Peyer's patch (tissue), 4 donors: ENCODE measurements at places on chromosomes 1 and 21. TPM values are rescaled to one million over a fixed set of nuclear protein-coding genes. Genes with fewer than 3 reads are reported as not detected.

EDARADD gene
- total RNA-seq = not detected

FNDC5 gene
- not detected for total RNA-seq

DNA sequence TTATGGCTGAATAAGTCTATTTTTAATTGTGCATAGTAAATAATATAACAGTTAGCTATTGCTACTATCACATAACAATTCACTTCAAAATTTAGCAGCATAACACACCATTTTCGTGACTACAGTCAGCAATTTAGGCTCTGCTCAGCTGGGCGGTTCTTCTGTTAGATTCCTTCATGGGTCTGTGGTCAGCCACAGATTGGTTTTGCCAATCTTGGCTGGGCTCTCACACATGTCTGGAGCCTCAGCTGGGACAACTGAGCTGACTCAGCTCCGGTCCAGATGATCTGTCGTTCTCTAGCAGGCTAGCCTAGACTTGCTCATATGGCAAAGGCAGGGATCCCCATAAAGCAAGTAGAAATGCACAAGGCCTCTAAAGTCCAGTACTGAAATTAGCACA lies 15.1 kb upstream of the CDC42BPA start:
- no peaks in the 10 kb centered on the region for H3K36me3 ChIP-seq
- no peak overlapping the region for H3K27ac ChIP-seq
- H3K4me1 ChIP-seq = no peaks in the 10 kb centered on the region
- no peak for DNase-seq

DNA sequence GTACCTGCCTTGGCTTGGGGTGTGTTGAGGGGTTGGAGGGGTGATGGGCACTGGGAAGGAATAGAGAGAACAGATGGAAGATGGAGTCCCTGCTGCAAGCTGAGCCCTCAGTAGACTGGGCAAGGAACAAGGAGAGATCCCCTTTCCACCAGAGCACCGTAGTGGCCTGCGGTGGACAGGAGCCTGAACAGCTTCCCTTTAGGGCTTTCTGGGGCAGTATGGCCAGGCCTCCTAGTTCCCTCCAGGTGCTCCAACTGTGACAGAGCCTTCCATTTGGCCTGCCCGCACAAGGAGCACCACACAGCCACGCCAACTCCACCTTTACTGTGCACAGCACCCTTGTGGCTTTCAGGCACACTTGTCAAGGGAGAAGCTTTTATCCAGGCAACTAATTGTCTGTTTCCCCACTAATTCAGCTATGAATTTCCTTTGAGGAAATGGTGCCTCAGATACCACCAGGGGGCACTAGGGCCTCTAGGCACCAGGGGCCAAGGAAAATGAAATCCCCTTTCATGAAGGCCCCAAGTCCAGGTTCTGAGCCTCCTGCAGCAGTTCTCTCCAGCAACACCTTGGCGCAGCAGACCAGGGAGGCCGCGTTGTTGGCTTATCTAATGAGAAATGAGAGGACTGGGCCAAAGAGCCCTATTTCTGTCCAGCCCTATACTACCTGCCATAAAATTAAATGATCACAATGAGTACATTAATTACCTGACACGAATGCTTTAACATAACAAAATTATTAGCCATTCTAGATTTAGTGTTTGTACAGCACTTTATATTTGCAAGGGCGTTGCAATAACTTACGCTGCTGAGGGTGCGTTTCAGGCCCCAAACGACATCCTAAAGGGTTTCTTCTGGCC lies 23.1 kb upstream of the ERI3 start:
- no peak overlapping the region for H3K4me3 ChIP-seq
- H3K36me3 ChIP-seq = no peaks in the 10 kb centered on the region
- H3K27ac ChIP-seq = no peak overlapping the region
- no peaks in the 10 kb centered on the region for H3K27me3 ChIP-seq
- DNase-seq = no peak

DNA sequence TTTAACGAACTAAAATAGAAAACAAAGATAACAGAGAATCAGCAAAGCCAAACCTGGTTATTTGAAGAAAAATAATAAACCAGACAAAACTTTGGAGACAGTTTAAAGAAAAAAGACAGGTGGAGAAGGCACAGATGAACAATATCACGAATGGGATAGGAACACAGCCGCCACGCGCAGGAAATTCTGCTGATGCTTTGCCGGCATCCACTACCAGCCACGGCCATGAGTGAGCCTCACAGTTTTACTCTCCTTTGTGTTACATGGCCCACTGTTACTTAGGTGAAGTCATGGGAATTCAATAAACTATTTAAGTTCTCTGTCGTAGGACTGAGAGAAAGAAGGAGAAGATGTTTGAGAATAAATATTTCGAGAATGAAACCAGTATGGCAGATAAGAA lies 503.4 kb downstream of the TTLL7 start:
- H3K27ac ChIP-seq = no peak overlapping the region
- no peak overlapping the region for H3K4me3 ChIP-seq
- H3K36me3 ChIP-seq = no peaks in the 10 kb centered on the region
- no peaks in the 10 kb centered on the region for H3K4me1 ChIP-seq
- H3K27me3 ChIP-seq = no peaks in the 10 kb centered on the region

- no peak for DNase-seq
- H3K27ac ChIP-seq = no peak overlapping the region
- no peak overlapping the region for H3K4me3 ChIP-seq
- no peaks in the 10 kb centered on the region for H3K27me3 ChIP-seq
- peaks cover 10% of the 10 kb centered on the region for H3K36me3 ChIP-seq
Measured at GRCh38 chr1:180947901-180948640, 35.4 kb downstream of the KIAA1614 start.

KRTAP10-2 gene
- total RNA-seq = not detected

DNA sequence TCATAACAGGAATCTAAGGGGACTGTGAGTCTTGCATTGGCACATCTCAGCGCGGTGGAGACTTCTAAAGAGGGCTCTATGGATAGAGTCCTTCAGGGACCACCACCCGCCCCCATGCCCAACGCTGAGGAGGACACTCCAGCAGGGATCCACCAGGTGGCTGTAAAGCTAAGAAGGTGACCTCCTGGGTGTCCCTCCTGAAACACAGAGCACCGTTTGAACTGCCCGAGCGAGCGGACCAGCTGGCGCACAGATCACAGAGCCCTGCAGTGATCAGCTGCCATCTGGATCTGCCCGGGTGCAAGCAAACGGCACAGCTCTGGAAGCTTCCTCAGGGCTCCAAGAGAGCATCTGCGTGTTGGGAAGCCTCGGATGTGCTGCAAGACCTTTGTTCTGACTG lies 51.3 kb upstream of the LYST start:
- DNase-seq = no peak
- peak overlapping the region; percentile 70 for H3K27ac ChIP-seq
- H3K36me3 ChIP-seq = no peaks in the 10 kb centered on the region
- H3K27me3 ChIP-seq = no peaks in the 10 kb centered on the region

ALX3 gene
- not detected for total RNA-seq

- H3K27ac ChIP-seq = no peak overlapping the region
- no peak overlapping the region for H3K4me3 ChIP-seq
- no peaks in the 10 kb centered on the region for H3K27me3 ChIP-seq
- DNase-seq = no peak
Measured at GRCh38 chr1:245010018-245010614, 144.7 kb upstream of the KIF26B start.

DNA sequence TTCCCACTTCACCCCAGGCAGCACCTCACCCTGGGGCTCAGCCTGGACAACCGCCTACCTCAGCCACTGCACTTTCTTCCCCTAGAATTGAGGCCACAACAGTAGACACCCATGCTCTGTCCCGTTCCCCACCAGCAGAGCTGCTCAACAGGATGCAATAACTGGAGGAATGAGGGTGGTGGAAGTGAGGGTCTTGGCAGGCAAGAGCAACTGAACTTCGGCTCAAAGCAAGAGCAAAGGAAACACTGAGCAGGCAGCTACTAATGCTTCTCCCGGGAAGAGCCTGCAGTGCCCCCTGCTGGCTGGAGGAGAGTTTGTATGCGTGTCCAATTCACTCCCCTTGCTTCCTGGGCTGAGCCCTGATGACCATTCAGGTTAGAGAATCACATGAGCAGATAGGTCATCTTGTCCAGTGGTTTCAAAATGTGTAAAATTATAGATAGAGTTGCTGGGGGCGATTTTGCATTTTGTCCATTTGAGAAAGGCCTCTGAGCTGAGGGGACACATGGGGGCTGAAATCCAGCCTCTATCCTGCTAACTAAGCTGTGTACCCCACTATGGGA lies 13.9 kb downstream of the NT5C1A start:
- no peaks in the 10 kb centered on the region for H3K36me3 ChIP-seq
- no peak overlapping the region for H3K4me3 ChIP-seq
- no peak overlapping the region for H3K27ac ChIP-seq
- no peaks in the 10 kb centered on the region for H3K4me1 ChIP-seq
- H3K27me3 ChIP-seq = no peaks in the 10 kb centered on the region
- DNase-seq = peak; percentile 81

DNA sequence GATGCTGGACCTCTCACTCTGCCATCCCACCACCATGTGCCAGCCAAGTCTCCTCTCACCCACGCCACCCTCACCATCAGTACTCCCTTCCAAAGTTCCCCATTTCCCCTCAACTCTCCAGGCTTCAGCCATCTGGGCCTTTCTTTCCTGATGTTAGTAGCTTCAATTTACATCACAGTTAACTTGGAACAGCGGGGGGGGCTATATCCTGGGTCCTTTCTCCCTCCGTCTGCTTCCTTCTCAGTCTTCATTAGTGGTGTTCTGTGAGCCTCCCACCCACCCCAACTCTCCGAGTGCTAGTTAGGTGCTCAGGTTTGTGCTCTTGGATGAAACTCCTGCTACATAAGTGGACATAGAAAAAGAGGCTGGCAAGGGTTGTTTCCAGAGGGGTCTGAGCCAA lies 31.9 kb downstream of the KCNC4 start:
- no peak overlapping the region for H3K27ac ChIP-seq
- no peaks in the 10 kb centered on the region for H3K27me3 ChIP-seq
- no peak for DNase-seq

DNA sequence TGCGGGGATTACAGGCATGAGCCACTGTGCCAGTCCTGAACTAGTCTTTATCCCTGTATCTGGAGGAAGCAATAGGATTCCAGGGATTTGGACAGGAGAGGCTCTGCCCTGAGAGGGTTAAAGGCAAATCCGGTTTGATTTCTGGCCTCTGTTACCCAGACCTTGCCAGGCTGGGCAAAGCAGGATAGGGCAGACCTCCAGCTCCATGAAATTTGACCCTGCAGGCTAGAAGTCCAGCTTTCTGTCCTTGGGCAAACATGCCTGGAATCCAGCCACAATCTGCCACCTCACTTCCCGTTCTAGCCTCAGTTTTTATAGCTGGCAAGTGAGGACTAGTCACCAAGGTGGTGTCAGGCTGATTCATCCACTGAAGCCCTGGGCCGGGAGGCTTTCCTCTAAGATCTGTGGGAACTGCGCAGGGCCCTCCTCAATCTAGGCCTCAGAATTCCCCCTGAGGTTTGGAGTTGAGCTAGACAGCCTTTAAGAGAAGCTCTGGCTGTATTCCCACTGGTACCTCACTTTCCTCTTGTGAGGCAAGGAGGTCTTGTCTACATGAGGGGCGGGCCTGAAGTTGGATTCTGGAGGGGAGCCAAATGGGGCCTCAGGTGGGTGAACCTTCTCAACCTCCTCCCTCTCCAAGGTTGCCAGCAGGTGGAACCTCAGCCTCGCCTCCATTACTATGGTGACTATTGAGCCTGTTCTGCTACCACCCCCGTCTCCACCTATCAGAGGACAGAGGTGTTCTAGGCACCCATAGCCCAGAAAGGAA lies 7.0 kb upstream of the P3R3URF start:
- peak overlapping the region; percentile 84 for H3K27ac ChIP-seq
- peak overlapping the region; percentile 49 for H3K4me3 ChIP-seq
- DNase-seq = peak; percentile 91

- H3K36me3 ChIP-seq = no peaks in the 10 kb centered on the region
- H3K4me1 ChIP-seq = no peaks in the 10 kb centered on the region
- no peaks in the 10 kb centered on the region for H3K27me3 ChIP-seq
- H3K4me3 ChIP-seq = no peak overlapping the region
- no peak overlapping the region for H3K27ac ChIP-seq
- DNase-seq = no peak
Measured at GRCh38 chr1:13764588-13765332, 64.8 kb downstream of the PRDM2 start.

- peaks cover 4% of the 10 kb centered on the region for H3K36me3 ChIP-seq
- H3K27ac ChIP-seq = no peak overlapping the region
- DNase-seq = no peak
Measured at GRCh38 chr1:151408891-151409290, 9.5 kb downstream of the PSMB4 start.
